ENCODE measurements at places on chromosomes 7 and 10.

DNA sequence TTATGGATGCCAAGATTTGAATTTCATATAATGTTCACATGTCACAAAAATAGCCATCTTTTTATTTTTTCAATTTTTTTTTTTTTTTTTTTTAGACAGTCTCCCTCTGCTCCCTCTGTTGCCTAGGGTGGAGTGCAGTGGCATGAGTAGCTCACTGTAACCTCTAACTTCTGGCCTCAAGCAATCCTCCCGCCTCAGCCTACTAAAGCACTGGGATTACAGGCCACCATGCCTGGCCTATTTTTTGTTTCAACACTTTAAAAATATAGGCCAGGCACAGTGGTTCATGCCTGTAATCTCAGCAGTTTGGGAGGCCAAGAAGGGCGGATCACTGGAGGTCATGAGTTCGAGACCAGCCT lies 246.3 kb downstream of the SKIDA1 start:
- H3K36me3 ChIP-seq, result no peaks in the 10 kb centered on the region
- peaks cover 16% of the 10 kb centered on the region for H3K27me3 ChIP-seq
- no peaks in the 10 kb centered on the region for H3K4me1 ChIP-seq

DNA sequence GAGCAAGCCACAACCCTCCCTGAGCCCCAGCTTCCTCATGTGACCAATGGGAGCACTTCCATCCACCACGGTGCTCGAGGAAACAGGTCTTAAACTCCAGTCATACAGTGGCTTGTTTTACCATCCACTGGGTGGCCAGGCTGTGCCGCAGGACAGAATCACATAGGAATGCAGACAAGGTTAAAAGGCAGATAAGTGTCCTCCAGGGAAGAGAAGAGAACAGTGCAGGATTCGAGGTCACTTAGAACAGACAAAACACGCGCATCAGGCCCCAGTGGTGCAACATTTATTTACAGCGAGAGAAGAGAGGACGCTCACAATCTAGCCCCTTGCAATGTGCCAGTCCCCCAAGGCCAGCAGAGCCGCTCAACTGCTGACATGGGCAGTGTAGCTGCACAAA lies 92.8 kb downstream of the TMEM130 start:
- ATAC-seq, result no peak
- no peak overlapping the region for H3K27ac ChIP-seq
- no peaks in the 10 kb centered on the region for H3K36me3 ChIP-seq
- no peak overlapping the region for H3K4me3 ChIP-seq

DNA sequence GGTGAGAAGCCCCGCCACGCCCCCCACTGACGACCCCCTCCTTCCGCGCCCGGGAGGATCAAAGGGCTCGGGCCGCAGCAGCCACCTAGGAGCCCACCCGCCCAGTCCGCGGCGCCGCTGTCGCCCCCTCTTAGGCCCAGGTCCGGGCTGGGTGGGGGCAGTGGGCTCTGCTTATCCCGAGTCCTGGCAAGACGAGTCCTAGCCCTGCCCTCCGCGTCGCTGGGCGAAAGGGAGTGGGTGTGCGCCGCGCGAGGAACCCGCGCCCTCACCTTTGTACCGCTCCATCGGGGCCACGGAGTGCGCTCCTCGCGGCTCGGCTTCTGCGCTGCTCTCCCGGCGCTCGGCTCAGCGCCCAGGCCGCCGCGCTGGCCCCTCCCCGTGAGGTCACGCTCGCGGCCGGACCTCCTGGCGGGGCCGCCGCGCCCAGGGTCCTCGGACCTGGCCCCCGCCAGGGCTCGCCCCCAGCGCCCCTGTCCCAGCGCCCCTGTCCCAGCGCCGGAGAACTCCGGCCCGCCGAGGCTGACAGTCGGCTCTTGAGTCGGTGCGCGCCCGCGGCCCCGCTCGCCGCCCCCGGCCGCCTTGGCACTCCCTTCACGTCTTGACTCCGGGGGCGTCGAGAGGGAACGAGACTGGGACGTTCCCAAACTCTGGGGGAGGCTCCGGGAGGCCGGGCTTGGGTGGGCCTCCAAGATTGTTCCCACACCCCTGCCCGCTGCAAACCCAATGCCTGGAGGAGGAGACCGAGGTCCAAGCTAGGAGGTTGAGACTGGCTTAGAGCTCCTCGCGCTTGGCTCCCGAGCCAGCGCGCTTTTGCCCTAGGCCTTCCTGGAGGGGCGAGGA lies at the start of gene AFAP1L2:
TSS of gene AFAP1L2 (minus strand) at position 332 of the 840 bp plus-strand sequence. CDS start at position 285, 47 bp downstream.
- no peak within 1 kb of the TSS for H3K27ac ChIP-seq
- H3K36me3 ChIP-seq, result no peaks in the 10 kb centered on the region
- no peaks in the 10 kb centered on the region for H3K4me1 ChIP-seq
- no peak for ATAC-seq
- H3K4me3 ChIP-seq, result peak within 1 kb of the TSS; percentile 51
- peaks cover 61% of the 10 kb centered on the region for H3K27me3 ChIP-seq

- no peak overlapping the region for H3K4me3 ChIP-seq
- H3K27ac ChIP-seq, result no peak overlapping the region
- H3K36me3 ChIP-seq, result no peaks in the 10 kb centered on the region
- no peaks in the 10 kb centered on the region for H3K27me3 ChIP-seq
- no peak for ATAC-seq
- no peaks in the 10 kb centered on the region for H3K4me1 ChIP-seq
Observed at GRCh38 chr7:86953219-86953618, 106.2 kb downstream of the ELAPOR2 start.

DNA sequence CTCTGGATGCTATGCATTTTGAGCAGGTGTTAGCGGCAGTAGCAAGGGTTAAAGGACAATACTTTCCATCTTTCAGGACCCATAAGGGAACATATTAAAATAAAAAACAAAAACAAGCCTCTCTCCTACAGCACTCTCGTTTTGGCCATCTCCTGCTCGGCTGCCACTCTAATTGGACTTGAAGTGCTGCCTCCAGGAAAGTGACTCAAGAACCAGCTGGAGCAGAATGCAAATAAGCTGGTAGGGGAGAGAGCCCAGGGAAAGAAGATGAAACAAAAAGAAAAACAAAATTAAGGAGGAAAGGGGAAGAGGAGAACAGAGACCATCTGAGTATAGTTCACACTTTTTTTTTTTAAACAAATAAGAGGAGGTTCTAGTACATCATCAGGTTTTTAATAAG lies 65.6 kb downstream of the HBP1 start:
- H3K36me3 ChIP-seq, result peaks cover 48% of the 10 kb centered on the region
- peak overlapping the region; percentile 58 for H3K27ac ChIP-seq
- H3K27me3 ChIP-seq, result no peaks in the 10 kb centered on the region
- H3K4me3 ChIP-seq, result no peak overlapping the region
- ATAC-seq, result no peak

- peaks cover 8% of the 10 kb centered on the region for H3K27me3 ChIP-seq
- H3K4me3 ChIP-seq, result no peak overlapping the region
- no peak for ATAC-seq
- H3K4me1 ChIP-seq, result peaks cover 4% of the 10 kb centered on the region
Observed at GRCh38 chr7:131649879-131650278, 93.5 kb upstream of the PODXL start.

DNA sequence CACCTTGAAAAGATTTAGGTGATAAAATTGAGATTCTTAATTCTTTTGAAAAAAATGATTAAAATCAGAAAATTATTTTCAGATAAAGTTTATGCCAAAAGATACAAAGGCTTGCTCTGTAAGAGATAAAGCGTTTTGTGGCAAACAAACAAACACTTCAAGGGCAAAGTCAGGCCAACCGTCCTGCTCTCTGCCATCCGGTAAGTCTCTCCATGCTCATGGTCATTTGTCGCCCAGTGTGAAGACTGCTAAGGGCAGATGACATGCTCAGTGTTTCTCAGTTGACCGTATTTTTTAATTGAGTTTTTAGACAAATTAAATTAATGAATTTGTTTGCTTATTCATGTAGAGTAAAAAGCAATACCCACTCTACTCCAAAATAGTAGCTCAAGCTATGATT lies 60.0 kb downstream of the PTPRE start:
- H3K4me3 ChIP-seq, result no peak overlapping the region
- peaks cover 4% of the 10 kb centered on the region for H3K4me1 ChIP-seq
- peaks cover 3% of the 10 kb centered on the region for H3K27me3 ChIP-seq
- H3K27ac ChIP-seq, result no peak overlapping the region
- ATAC-seq, result no peak

GRCh38 chr10:47023237-47024045 lies 112.2 kb downstream of the PTPN20 start:
- no peak overlapping the region for H3K4me3 ChIP-seq
- H3K27ac ChIP-seq, result no peak overlapping the region
- no peaks in the 10 kb centered on the region for H3K36me3 ChIP-seq
- ATAC-seq, result no peak
- peaks cover 7% of the 10 kb centered on the region for H3K27me3 ChIP-seq

GRCh38 chr7:88216276-88216675 lies 3.6 kb downstream of the SRI start:
- peaks cover 21% of the 10 kb centered on the region for H3K4me1 ChIP-seq
- H3K36me3 ChIP-seq, result peaks cover 74% of the 10 kb centered on the region
- no peak overlapping the region for H3K4me3 ChIP-seq
- no peak overlapping the region for H3K27ac ChIP-seq

GRCh38 chr10:73940634-73941221 lies 29.8 kb downstream of the PLAU start:
- ATAC-seq, result peak; percentile 99
- H3K4me3 ChIP-seq, result peak overlapping the region; percentile 73
- peaks cover 7% of the 10 kb centered on the region for H3K4me1 ChIP-seq
- peak overlapping the region; percentile 81 for H3K27ac ChIP-seq

DNA sequence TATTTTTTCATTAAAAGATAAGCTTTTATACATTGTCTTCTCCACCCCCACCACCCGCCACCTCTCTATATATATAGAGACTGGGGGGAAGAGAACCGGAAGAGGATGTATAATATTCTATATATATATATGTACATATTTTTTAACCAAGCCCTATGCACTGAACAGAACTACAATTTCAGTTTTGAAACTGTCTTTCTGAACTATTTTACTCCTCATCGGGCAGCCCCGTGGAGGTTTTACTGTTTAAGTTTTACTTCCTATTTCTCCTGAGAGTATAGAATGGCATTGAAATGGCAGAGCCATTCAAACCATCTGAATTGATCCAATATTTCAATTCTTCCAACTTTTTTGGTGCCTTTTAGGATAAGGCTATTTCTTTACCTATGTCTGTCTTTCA lies 1047.1 kb downstream of the NRG3 start:
- H3K36me3 ChIP-seq, result no peaks in the 10 kb centered on the region
- no peak for ATAC-seq
- H3K4me1 ChIP-seq, result no peaks in the 10 kb centered on the region
- no peaks in the 10 kb centered on the region for H3K27me3 ChIP-seq

- no peaks in the 10 kb centered on the region for H3K27me3 ChIP-seq
- H3K4me3 ChIP-seq, result no peak overlapping the region
- H3K27ac ChIP-seq, result no peak overlapping the region
- no peaks in the 10 kb centered on the region for H3K4me1 ChIP-seq
Observed at GRCh38 chr7:46681865-46682503, 760.9 kb upstream of the IGFBP3 start.

GRCh38 chr10:130747946-130748345 lies 563.6 kb downstream of the TCERG1L start:
- H3K36me3 ChIP-seq, result no peaks in the 10 kb centered on the region
- no peak overlapping the region for H3K27ac ChIP-seq

- H3K36me3 ChIP-seq, result peaks cover 60% of the 10 kb centered on the region
- peaks cover 19% of the 10 kb centered on the region for H3K4me1 ChIP-seq
Observed at GRCh38 chr7:37098762-37099161, 349.9 kb downstream of the ELMO1 start.

DNA sequence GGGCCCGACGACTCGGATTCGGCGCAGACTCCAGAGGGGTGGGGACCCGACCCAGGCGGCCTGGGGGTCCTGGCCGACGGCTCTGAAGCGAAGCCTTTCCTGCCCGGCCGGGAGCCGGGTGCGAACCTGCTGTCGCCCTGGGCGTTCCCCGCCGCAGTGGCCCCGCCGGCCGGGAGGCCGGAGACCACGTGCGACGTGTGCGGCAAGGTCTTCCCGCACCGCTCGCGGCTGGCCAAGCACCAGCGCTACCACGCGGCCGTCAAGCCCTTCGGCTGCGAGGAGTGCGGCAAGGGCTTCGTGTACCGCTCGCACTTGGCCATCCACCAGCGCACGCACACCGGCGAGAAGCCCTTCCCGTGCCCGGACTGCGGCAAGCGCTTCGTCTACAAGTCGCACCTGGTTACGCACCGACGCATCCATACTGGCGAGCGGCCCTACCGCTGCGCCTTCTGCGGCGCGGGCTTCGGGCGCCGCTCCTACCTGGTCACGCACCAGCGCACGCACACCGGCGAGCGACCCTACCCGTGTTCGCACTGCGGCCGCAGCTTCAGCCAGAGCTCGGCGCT lies 15.4 kb downstream of the ZNF316 start:
- H3K4me3 ChIP-seq, result no peak overlapping the region
- H3K27ac ChIP-seq, result no peak overlapping the region
- no peaks in the 10 kb centered on the region for H3K27me3 ChIP-seq
- no peaks in the 10 kb centered on the region for H3K4me1 ChIP-seq

DNA sequence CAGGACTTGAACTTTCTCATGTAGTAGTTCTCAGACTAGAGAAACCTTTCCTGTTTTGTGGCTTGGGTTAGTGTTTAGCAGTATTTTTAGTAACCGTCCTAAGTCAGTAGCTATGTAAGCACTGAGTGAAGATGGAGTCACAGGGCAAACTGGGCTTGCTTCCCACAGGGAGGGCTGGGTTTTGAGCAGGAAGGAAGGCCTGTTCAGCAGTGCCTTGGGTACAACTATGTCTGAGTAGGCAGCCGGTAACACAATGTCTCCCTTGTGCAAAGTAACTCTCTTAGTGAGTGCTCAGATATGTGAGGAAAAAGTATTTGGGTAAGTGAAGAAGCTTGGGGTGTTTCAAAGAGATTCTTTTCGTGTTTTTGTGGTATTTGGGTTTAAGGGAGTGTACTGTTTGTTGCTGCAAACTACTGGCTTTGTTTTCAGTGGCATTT lies 96.4 kb downstream of the CCSER2 start:
- peak overlapping the region; percentile 36 for H3K4me3 ChIP-seq
- H3K27me3 ChIP-seq, result no peaks in the 10 kb centered on the region
- peak; percentile 78 for ATAC-seq
- H3K27ac ChIP-seq, result peak overlapping the region; percentile 74
- peaks cover 50% of the 10 kb centered on the region for H3K4me1 ChIP-seq

- peaks cover 5% of the 10 kb centered on the region for H3K4me1 ChIP-seq
- no peak overlapping the region for H3K27ac ChIP-seq
- ATAC-seq, result no peak
- no peaks in the 10 kb centered on the region for H3K27me3 ChIP-seq
Observed at GRCh38 chr7:102093599-102094315, 192.9 kb upstream of the SH2B2 start.

DNA sequence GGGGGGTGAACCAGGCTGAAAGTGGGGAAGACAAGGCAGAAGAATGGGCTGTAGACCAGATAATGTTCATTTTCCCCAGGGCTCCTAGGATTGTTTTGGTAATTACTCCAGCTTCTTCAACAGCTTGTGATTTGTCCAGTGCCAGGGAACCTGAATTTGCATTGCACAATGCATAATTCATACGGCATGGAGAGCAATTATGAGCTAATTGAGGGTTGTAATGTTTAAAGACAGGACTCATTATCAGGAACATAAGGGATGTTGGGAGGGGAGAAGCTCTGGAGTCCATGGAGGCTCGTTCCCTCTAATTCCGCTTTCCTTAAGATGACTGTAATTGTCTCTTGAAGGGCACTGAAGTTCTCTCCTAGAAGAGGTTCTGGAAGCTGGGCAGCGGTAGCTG lies 405.0 kb upstream of the ZMIZ1 start:
- no peaks in the 10 kb centered on the region for H3K36me3 ChIP-seq
- no peaks in the 10 kb centered on the region for H3K4me1 ChIP-seq
- no peak for ATAC-seq
- no peak overlapping the region for H3K27ac ChIP-seq

- H3K36me3 ChIP-seq, result no peaks in the 10 kb centered on the region
- H3K27me3 ChIP-seq, result no peaks in the 10 kb centered on the region
- no peak for ATAC-seq
- no peak overlapping the region for H3K27ac ChIP-seq
- no peak overlapping the region for H3K4me3 ChIP-seq
- no peaks in the 10 kb centered on the region for H3K4me1 ChIP-seq
Observed at GRCh38 chr7:131157530-131158243, 170.0 kb upstream of the MKLN1 start.

GRCh38 chr10:76444034-76444800 lies 1012.8 kb downstream of the LRMDA start:
- H3K27ac ChIP-seq, result no peak overlapping the region
- no peak overlapping the region for H3K4me3 ChIP-seq
- no peaks in the 10 kb centered on the region for H3K27me3 ChIP-seq
- no peaks in the 10 kb centered on the region for H3K36me3 ChIP-seq
